NCI-H1105 (cell line): ENCODE measurements at places on chromosomes 6 and 20.

GRCh38 chr6:63533952-63534351 is 38.3 kb upstream of the LOC128125822 start:
- DNase-seq = no peak

- peak; percentile 30 for DNase-seq
Measured at GRCh38 chr6:36753671-36754405, 56.2 kb downstream of the RAB44 start.

DNA sequence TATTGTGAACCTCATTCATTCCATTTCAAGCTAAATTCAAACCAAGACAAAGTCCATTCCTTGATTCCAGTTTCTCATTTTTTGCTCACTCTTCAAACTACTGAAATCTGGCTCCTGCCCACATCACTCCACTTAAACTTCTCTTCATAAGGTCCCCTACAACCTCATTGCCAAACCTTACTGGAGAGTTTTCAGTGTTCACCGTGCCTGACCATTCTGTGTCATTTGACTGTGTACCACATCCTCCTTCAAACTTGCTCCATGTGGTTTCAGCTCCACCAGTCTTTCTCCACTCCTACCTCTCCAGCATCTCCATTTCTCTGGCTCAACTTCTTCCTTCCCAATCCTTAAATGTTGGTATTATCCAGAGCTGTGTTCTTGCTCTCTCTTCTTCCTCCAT is 38.5 kb upstream of the TAB2 start:
- no peak for DNase-seq

DNA sequence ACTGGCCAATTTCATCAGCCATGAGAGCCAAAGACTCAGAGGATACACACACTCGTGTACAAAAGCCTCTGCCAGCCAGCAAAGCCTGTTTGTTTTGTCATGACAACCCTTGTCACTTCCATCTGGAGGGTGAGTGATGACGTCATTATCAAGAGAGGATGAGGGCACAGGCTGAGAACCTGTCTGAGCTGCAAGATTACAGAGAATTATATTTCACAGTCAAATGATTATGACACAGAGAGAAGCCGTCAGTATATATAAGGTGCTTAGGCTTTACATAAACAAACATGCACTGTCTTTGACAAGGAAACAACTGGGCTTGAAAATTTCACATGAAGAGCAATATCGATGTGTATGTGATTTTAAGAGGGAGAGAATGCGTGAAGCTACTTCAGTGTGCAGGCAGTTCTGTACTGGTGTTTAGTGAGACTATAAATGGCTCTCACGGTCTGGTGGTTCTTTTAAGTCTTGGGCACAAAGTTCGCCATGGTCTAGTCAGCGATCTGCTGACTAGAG is 36.5 kb upstream of the BCLAF1 start:
- DNase-seq = peak; percentile 15

- DNase-seq = no peak
Measured at GRCh38 chr6:130934848-130935585, 107.8 kb downstream of the SMLR1 start.

DNA sequence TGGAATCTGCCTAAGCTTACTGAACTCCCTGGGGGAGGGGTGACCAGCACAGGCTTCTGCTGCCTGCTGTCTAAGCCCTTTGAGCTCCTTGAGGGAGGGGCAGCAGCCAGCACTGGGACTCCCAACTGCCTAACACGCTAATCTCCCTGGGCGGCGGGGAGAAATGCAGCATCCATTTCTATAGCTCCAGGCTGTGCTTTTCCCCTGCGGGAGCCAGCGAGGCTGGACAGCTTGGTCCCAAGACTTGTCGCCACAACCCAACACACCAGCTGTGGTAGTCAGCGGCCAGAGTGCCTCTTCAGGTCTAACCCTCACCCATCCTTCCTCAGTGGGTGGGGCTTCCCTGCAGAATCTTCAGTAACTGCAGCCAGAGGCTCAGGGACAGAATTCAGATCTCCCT is 64.6 kb downstream of the VGLL2 start:
- DNase-seq = no peak

DNA sequence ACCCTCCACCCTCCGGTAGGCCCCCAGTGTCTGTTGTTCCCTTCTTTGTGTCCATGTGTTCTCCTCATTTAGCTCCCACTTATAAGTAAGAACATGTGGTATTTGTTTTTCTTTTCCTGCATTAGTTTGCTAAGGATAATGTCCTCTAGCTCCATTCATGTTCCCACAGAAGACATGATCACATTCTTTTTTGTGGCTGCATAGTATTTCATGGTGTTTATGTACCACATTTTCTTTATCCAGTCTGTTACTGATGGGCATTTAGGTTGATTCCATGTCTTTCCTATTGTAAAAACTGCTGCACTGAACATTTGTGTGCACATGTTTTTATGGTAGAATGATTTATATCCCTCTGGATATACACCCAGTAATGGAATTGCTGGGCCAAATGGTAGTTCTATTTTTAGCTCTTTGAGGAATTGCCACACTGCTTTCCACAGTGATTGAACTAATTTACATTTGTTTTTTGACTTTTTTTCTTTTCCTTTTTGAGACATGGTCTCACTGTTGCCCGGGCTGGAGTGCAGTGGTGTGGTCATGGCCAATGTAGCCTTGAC is 4.5 kb downstream of the KPNA5 start:
- DNase-seq = no peak

DNA sequence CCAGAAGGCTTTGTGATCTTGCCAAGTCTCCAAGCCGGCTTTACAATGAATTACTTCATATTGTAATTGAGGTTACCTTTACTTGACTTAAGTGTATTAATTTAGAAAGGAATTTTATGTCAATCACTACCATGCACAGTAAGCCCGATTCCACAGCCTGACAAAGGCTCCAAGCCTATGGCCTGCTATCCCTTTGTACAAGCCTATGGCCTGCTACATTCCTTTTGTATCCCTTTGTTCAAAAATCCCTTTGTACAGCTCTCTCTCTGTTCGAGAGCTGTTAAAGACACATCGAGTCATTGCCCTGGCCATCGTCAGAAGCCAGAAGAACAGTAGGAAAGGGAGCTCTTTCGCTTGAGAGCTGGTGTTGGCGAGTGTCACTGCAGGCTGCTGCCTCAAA is 2.7 kb upstream of the EDN3 start:
- DNase-seq = no peak

GRCh38 chr6:136566851-136567250 is 16.6 kb upstream of the MAP7 start:
- no peak for DNase-seq

DNA sequence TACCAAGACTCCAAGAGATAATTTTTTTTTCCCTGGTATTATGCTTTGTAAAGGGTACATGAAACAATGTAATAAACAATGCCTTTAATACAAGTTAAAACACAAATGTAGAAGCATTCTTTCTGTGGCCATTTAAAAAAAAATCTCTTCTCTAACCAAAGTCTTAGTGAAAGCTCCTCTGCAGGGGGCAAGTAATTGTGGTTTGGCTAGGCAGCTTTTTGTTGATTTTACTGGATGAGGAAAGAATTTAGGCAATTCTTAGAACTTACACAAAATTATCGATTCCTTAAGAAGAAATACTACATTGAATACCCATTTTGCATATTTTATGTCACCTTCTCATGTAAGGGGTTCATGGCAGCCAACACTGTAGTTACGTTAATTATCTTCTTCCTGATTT is 12.4 kb downstream of the TFB1M start:
- DNase-seq = no peak

DNA sequence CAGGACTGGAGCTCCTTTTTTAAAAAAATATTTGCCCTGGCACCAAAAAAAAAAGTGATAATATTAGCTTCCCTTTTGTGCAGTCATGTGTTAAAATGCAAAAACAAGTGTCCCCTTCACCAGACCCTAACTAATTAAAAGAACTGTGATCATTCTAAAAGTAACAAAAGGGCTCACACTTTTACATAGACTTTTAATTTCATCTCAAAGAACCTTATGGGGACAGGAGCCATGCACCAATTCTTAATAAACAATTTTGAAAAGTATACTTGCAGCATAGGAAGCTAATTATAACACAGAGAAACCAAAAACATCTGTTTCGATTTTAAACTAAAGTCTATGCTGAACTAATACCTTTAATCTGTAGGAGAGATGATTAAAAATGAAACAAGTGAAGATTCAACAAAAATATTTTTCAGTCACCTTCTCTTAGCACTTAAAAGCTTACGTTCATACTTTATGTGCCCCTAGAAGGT is 17.3 kb downstream of the STX7 start:
- DNase-seq = no peak

DNA sequence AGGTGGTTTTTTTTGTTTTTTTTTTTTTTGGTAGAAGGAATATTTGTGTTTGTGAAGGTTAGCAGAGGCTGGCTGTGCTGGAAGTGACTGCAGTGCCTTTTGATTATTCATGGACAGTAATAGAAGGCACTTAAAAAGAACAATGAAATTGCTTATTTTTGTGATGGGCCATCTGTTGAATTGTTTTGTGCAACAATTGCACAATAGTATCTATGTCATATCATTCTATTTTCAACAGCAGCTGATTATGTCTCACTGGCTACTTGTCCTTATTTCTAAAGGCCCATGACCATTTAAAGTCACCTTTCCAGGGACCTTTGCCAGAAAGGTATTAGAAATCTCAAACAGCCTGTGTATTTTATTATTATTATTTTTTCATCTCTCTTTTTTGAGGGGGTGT is 70.6 kb downstream of the AFG1L start:
- DNase-seq = no peak

DNA sequence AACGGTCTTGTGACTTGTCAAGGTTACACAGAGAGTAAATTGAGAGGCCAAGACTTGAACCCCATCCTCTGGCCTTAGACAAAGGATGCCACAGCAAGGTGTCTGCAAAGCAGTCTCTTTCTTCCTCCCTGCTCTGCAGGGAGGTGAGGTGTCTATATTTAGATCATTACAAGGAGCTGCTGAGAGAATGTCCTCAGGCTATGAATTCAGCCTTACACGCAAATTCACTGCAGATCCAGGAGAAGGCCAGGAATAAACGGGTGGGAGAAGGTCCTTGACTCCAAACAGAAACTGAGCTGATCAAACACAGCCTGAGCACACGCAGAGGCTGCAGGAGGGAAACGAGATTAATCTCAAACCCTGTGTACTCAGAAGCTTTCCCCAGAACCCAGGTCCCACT is 48.6 kb upstream of the PTPRT start:
- no peak for DNase-seq

DNA sequence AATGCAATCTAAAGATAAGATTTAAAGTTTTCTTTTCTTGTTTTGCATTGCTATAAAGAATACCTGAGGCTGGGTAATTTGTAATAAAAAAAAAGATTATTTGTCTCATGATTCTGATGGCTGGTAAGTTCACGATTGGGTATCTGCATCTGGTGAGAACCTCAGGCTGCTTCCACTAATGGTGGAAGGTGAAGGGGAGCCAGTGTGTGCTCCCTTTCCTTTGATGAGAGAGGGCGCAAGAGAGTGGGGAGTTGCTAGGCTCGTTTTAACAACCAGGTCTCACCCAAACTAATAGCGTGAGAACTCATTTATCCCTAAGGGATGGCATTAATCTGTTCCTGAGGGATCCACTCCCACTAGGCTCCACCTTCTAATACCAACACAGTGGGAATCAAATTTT is 353.2 kb downstream of the BTBD3 start:
- no peak for DNase-seq

- no peak for DNase-seq
Measured at GRCh38 chr6:150332939-150333584, 35.8 kb upstream of the IYD start.

- peak; percentile 56 for DNase-seq
Measured at GRCh38 chr20:32019156-32019510, 8.9 kb downstream of the CCM2L start.

- no peak for DNase-seq
Measured at GRCh38 chr20:40785346-40785745, 96.3 kb upstream of the MAFB start.

DNA sequence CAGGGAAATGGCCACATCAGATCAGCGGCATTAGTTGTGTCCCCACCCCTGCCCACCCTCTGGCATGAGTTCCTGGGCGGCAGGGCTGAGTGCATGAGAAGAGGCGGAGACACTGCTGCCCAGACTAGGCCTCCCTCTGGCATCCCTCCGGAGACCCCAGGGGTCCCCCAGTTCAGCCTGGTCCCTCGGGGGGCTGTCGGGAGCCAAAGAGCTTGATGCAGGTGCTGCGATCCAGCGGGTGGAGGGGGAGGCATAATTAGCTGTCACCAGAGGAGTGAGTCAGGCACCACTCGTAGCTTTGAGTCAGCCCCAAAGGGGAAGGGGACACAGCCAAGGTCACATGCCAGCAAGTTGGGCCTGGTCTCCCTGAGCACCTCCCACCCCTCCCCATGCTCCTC is 34.5 kb downstream of the DLGAP4 start:
- DNase-seq = no peak

GRCh38 chr6:137216106-137216505 is 3.1 kb downstream of the IFNGR1 start:
- DNase-seq = no peak

DNA sequence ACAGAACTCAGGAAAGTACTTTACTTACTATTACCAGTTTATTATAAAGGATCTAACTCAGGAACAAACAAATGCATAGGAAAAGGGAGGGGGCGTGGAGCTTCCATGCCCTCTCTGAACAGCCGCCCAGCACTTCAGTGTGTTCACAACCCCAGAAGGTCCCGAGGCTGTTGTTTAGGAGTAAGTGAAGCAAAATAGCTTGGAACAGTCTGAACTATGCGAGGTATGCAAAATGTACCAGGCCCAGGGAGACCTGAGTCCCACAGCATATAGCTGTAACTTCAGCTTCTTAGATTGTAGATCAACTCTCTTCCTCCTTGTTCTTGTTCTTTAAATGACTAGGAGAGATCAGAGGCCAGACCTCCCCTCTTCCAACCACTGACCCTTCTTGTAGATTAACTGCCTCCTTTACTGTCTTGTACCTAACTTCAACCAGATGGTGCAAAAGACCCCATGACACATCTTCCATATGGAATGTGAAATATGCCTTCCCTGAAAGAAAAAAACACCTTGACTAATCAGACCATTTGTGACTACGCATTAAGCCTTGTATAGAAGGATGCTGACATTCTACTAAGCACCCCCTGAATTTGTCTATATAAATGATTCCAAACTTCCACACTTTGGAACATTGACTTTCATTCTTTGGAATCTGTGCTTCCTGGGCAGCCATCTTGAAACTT is 98.8 kb upstream of the SNX9 start:
- DNase-seq = no peak

DNA sequence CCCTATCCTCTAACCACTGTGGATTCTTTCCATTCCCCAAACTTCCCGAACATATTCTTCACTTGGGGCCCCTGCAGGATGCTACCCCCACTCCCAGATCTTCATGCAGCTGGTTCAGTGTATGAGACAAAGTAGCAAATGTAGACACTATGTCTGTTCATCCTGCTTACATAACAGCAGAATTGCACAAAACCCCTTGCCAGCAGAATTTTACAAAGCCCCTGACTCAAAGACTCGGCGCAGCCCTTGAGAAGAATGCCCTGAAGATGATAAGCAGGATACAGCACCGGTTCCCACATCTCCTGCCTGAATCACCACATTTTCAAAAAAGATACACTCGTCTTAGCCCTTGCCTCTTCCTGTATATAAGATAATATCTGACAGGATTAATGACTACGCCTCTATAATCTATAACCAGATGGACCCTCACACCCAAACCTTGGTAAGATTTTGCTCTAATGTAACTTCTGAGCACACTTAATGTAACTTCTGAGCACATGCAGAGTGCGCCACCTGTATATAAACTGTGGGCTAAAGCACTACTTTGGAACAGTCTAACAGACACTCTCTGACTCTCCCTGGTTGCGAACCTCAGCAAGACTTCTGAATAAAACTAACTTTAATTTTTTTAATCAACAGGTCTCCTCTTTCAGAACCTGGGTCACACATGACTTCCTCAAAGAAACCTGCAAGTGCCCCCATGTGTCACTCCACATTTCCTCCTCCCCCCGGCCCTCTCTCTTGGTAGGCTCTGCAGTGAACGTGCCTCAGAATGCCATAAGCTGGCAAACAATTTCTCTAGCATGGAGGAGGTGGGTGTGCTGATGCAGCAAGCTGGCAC is 28.7 kb downstream of the RALGAPA2 start:
- no peak for DNase-seq
